ENCODE measurements at places on chromosomes 16 and 17. TPM values are rescaled to one million over a fixed set of nuclear protein-coding genes. Genes with fewer than 3 reads are reported as not detected.

The PLXDC1 gene
- not detected for total RNA-seq

The NTN1 gene
- 0.49 TPM for total RNA-seq

- H3K36me3 ChIP-seq, result no peaks in the 10 kb centered on the region
- no peak overlapping the region for H3K27ac ChIP-seq
- H3K27me3 ChIP-seq, result no peaks in the 10 kb centered on the region
These were observed 7.0 kb upstream of the CYB561 start for GRCh38 chr17:63452962-63453551.

- no peak overlapping the region for H3K27ac ChIP-seq
- DNase-seq, result no peak
- H3K4me3 ChIP-seq, result no peak overlapping the region
- H3K27me3 ChIP-seq, result no peaks in the 10 kb centered on the region
- H3K36me3 ChIP-seq, result peaks cover 28% of the 10 kb centered on the region
These were observed 17.7 kb downstream of the POLR3E start for GRCh38 chr16:22314661-22315626.

All from GM12878 (cell line).